Activated CD8-positive, alpha-beta memory T cell treated with anti-CD3 and anti-CD28 coated beads, Interleukin-2, amount 50 U/mL, for 48 hours (primary cell): ENCODE measurements at places on chromosomes 3 and 15.

DNA sequence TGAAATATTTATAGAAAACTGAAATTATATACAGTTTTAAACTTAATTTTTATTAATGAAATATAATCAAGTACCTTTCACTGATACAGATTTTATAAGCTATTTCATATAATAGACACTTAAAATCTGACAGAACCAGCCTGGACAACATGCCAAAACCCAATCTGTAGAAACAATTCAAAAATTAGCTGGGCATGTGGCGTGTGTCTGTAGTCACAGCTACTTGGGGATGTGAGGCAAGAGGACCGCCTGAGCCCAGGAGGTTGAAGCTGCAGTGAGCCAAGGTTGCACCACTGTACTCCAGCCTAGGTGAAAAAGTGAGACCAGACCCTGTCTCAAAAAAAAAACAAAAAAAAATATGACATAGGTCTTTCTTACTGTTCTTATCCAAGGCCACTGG is 238.3 kb upstream of the MANF start:
- no peak for DNase-seq

DNA sequence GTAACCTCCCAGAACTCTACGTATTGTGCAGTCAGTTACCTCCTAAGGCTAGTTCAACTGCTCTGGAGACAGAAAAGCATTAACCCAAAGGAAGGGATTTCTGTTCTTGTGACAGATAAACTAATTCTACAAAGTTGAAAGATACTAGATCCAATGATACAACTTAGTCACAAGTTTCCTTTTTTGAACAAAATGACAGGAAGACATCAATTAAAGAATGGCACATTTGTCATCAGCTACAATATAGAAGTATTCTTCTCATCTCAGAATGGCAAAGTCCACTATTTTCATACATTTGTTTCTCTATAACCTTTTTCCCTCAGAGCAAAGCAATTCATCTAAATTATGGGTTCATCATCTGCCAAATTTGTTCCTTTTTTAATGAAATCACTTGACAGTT is 43.7 kb downstream of the ISL2 start:
- DNase-seq, result no peak

DNA sequence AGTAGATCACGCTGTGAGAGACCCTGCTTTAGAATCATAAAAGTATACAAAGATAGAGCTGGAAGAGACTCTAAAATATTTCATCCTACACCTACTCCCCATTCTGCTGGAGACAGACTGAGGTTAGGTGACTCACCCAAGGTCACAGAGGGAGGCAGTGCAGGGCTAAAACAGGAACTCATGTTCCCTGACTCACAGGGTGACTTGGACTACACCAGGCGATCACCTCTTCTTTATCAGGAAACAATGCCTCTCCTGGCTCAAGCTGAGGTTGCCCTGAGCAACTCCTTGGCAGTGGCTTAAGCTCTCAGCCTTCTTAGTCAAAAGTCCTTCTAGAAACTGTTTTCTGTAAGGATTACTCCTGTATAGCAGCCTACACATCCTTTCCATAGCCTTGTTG is 26.4 kb upstream of the TNFAIP8L3 start:
- no peak for DNase-seq

DNA sequence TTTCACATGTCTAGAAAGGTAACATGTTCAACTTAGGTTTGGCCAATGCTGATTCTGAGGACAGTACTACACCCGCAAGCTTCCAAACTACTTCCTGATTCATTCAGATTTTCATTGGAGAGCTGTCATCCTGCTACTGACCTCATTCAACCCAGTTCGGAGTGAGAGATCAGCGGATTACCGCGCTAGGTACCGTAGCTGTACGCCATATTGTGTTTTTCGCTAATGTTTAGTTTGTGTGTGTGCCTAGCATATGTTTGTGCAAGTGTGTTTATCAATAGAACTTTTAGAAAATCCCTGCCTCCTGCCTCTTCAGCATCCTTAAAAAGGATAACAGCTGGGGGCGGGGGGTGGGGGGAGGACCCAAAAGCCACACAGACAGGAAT is 1.1 kb downstream of the ZBTB20 start:
- peak; percentile 57 for DNase-seq

DNA sequence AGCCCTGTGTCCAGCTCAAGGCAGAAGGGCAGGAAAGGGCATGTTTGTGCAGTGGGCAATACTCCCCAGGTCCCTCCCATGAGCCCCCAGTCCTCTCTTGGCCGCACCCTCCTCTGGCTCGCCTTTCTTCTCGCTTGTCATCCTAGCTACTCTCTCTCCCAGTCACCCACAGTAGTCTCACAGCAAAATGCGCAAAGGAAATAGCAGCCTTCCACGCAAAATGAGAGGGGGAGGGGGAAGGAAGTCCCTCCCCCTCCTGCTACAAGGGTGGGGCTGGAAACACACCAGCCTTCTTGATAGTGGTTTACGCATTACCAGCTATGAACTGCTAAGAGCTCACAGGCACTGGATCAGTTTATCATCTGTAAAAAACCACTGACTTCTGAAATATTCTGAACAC is 83.8 kb downstream of the GADL1 start:
- DNase-seq, result no peak

DNA sequence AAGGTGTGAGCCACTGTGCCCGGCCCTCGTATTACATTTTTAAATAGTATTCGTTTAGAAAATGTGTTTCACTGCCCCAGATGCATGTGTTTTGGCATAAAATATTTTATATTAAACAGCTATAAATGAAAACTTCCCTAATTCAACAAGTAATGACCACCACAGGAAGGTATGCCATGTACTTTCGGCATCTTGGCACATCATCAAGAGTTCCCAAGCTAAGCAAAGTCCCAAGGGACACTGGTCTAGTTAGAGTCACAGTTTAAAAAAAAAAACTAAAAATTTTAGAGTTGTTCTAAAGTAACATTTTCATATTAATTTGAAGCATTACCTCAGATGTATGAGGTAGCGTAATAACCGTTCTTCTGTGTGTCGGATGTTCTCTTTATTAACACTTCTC is 15.6 kb upstream of the ARPP19 start:
- DNase-seq, result no peak

GRCh38 chr3:132352556-132353143 is 35.4 kb downstream of the ACP3 start:
- DNase-seq, result peak; percentile 81

DNA sequence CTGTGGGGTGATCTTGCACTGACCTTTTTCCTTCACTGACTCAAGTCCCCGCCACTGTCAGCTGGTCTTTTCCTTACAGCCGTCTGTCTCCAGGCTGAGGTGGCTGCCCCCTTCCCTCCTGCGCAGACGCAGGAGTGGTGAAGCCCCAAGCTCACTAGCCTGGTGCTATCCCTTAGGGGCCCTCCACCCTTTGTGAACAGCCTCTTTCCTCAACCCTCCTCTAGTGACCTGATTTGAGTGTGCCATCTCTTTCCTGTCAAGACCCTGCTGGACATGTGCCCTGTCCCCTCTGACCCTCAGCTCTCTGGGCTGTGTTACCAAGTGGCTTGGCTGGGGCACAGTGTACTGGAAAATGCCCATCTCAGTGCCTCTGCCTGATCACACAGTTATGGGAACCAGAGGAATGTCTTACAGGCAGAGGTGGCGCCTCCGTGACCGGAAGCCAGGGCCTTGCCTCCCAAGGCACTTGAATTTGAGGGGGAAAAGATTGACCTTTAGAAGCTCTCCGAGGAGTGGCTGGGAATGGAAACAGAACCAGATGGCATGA is 8.7 kb downstream of the KBTBD13 start:
- no peak for DNase-seq

DNA sequence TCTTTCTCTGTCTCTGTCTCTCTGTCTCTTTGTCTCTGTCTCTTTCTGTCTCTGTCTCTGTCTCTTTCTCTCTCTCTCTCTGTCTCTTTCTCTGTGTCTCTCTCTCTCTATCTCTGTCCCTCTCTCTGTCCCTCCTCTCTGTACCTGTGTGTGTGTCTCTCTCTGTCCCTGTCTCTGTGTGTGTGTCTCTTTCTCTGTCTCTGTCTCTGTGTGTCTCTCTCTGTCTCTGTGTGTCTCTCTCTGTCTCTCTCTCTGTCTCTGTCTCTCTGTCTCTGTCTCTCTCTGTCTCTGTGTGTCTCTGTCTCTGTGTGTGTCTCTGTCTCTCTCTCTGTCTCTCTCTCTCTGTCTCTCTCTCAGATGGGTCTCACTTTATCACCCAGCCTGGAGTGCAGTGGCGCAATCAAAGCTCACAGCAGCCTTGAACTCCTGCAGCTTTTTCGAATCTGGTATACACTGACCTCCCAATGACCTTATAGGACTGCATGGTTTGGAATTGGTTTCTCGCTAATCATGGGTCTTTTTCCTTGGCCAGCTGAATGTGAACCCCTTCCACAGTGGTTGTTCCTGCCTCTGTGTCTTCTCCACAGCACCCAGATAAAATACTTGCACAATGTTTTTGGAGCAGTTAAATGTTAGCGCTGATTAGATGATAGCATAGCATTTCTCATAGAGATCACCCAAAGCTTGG is 102.6 kb upstream of the KLHL25 start:
- DNase-seq, result no peak
